ENCODE measurements at places on chromosomes 5 and 9.

DNA sequence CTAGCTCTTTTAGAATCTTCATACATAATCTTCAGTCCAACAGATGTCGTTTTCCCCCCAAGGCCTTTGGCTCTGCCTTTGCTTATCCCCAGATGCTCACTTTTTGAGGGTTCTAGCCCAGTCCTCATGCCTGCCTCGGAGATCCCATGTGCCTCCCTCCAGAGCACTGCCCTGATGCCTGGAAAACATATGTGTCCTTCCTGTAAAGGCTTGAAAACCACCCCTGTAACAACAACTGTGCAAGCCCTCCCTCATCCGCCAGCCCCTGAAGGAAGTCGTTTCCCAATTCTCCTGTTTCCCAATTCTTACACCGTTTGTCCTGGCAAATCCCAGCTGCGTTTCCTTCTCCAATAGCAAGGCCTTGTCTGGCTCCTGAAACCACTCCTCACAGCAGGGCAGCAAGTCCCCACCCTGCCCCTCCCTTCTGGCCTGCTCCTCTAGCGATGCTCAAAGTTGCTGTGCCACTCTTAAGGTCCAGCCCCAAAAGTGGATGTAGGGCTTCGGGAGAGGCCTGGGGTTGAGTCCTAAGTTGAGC lies 52.2 kb downstream of the SLC36A1 start:
- DNase-seq = no peak

- no peak for DNase-seq
Measured at GRCh38 chr9:37082214-37082765, 38.1 kb upstream of the ZCCHC7 start.

DNA sequence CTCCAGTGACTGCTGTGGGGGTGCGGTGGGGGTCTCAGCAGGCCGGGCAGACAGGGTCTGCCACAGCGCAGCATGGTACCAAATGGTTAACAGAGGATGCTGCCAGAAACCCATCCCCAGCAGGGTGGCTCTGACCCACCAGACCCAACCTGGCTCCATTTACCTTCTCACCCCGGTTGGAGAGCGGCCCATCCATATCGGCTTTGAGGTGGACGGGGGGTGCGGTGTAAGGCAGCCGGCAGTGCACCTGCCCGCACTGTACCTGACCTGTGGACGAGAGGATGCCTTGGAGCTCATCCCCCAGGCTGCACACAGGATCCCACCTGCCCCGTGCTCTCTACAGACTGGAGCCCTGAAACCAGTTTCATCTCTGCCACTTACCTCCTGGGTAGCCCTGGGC lies 19.3 kb downstream of the LHX6 start:
- no peak for DNase-seq

DNA sequence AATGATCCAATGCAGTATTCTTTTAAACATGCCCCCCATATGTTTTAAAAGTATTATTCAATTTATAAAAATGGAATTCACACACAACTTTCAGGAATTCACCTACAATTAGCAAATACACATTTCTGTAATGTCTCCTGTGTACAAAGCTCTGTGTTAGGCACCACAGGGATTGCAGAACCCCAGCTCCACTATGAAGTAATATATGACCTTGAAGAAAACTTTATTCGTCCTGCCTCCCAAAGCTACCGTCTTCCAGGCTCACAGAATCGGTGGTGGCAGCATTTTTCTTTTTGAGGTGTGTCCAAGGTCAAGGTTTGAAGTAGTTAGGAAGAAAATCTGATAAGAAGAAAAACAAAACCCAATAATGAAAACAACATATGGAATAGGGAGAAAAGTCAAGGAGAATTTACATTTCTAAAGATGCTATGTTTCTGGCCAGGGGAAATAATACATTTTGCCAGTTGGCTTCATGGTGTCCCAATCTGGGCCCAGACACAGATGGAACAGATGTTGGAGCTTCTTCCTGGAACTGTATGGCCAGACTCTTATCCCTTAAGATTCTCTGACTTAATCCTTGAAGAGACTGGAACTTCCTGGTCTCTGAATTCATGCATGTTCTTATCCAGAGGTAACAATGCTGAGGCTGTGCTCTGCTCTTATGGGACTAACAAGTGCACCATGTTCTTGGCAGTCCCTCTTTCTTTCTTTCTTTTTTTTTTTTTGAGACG lies 22.0 kb upstream of the LVRN start:
- no peak for DNase-seq

DNA sequence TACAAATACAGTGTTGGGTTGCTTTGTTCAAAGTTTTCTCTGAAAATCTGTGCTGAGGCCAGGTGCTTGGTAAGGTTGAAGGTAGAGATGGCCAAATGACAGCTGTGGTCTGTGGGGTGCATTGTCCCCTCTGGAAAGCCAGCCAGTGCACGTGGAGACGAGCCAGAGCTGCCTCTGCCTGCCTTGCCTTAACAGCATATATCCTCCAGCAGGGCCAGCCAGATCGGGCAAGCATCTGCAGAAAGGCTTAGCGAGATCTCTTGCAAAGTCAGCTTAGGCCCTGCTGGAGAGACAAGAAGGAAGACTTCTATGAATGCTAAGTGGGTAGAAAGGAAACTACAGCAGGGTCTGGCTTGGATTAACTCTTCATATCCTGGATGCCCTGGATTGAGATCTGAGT lies 49.5 kb downstream of the GRIA1 start:
- no peak for DNase-seq

DNA sequence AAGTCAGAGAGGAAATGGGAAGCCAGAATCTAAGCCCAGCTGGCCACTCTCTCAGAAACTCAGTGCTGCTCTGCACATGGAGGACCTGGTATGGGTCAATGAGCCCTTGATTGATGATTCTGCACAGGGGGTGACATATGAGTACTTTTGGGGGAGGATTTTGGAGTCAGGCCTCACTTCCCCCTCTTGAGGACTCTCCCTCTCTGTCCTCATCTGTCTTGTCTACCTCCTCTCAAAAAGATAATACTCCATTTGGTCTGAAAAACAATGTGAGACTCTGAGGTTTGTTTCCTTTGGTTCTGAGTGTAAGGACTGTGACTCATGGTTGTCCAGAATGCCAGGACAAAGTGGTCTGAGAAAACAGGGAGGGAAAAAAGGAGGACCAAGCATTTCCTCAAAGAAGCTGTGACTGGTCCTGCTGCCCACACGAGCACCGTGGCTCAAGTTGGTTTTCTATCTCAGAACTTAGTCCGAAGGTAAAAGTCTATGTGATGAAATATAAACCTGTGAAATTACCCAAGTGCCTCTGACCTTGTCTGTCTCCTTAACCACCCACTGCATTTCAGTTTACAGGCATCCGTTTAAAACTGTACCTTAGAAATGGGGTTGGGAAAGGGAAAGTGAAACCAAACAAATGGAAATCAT lies 11.1 kb downstream of the TTC39B start:
- DNase-seq = peak; percentile 17

DNA sequence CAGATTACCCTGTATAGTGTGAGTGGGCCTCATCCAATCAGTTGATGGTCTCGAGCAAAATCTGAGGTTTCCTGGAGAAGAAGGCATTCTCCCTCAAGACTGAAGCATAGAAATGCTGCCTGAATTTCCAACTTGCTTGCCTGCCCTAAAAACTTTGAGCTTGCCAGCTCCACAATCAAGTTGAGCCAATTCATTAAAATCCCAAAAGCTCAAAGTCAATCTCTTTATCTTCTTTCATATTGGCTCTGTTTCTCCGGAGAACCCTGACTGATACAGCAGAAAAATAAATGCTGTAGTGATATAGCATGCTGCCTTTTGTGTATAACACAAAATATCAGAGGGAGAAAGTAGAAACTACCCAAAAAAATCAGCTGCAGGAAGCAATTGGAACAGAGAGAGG lies 72.5 kb upstream of the NMUR2 start:
- no peak for DNase-seq

DNA sequence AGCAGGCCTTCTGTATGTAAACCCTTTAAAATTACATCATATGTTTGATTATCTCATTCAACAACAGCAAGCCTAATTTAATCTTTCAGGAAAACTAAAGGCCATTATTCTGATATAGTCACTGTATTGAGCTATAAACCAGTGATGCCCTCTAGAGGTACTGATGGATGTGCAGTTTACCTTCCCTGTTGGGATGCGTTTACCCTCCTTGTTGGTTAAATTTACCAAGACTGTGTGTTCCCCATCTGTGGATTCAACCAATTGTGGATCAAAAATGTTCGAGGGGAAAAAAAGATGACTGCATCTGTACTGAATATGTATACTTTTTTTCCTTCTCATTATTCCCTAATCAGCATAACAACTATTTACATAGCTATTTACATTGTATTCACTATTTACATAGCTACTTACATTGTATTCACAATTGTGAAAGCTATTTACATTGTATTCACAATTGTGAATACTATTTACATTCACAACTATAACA lies 3.7 kb upstream of the BAAT start:
- DNase-seq = no peak

GRCh38 chr5:72234265-72234700 lies 85.8 kb downstream of the MRPS27 start:
- DNase-seq = peak; percentile 44

GRCh38 chr5:74500110-74500917 lies 140.2 kb downstream of the ENC1 start:
- DNase-seq = no peak

GRCh38 chr9:108213511-108213910 lies 642.3 kb downstream of the ACTL7B start:
- no peak for DNase-seq

DNA sequence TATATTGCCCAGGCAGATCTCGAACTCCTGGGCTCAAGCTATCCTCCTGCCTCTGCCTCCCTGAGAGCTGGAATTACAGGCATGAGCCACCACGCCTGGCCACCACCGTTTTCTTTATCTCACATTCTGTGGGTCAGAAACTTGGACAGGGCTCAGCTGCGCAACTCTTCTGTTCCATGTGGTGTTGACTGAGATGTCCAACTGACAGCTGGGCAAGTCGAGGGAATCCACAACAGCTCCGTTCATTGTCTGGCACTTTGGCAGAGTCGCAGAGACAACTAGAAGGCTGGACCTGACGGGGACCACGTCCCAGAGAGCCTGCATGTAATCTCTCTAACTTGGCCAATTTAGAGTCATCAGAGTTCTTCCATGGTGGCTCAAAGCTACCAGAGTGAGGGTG lies 36.2 kb upstream of the AOPEP start:
- DNase-seq = no peak

- DNase-seq = no peak
Measured at GRCh38 chr5:176178789-176179188, 59.4 kb upstream of the SIMC1 start.

DNA sequence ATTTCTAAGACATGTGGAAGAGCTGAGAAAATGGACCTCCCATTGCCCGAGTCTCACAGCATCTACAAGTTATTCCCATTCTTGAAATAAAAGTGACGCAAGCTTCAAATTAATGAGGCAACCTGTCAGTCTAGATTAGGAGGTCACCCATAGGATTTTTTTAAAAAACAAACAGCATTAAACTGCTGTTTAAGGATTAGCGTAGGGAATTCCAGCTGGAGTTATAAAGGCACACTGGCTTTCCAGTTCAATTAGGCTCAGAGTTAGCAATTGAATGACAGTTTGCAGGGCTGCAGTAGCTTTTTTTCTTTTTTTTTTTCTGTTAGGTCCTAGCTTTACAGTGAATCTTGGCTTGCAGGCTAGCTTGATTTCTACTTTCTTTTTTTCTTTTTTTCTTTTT lies 16.2 kb downstream of the PRKACG start:
- no peak for DNase-seq

GRCh38 chr5:45509371-45509770 lies 186.8 kb downstream of the HCN1 start:
- DNase-seq = no peak

- no peak for DNase-seq
Measured at GRCh38 chr5:137392261-137392660, 106.9 kb downstream of the SPOCK1 start.

- no peak for DNase-seq
Measured at GRCh38 chr5:95029569-95030366, 255.1 kb downstream of the MCTP1 start.

- peak; percentile 68 for DNase-seq
Measured at GRCh38 chr5:137146402-137146890, 352.7 kb downstream of the SPOCK1 start.

- no peak for DNase-seq
Measured at GRCh38 chr5:21810737-21811316, 1042.3 kb downstream of the CDH12 start.

DNA sequence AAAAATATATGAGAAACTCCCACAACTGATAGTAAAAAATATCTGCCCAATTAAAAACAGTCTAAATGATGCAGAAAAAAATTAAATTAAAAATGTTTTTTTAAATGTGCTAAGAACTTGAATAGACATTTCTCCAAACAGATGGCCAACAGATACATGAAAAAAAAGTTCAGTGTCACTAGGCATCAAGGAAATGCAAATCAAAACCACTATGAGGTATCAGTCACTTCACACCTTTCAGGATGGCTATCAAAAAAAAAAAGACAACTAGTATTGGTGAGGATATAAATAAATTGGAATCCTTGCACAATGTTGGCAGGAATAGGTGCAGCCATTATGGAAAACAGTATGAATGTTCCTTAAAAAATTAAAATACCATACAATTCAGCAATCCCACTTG lies 16.6 kb downstream of the ZNF131 start:
- no peak for DNase-seq

DNA sequence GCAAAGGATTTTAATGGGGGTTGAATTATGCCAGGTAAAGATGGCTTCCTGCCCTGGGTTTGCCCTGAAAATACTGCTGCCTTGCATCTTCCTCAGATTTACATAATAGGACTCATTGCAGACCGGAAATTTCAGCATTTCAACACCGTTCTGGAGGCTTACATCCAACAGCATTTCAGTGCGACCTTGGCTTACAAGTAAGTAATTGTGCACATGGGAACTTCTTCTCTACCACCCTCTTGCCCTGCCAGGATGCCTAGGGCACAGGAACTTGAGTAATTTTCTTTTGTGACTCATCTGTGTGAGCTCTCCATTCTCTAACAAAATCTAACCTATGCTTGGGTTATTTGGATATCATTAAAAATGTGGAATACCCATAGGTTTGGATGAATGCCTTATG lies 80.2 kb downstream of the DOCK2 start:
- no peak for DNase-seq

DNA sequence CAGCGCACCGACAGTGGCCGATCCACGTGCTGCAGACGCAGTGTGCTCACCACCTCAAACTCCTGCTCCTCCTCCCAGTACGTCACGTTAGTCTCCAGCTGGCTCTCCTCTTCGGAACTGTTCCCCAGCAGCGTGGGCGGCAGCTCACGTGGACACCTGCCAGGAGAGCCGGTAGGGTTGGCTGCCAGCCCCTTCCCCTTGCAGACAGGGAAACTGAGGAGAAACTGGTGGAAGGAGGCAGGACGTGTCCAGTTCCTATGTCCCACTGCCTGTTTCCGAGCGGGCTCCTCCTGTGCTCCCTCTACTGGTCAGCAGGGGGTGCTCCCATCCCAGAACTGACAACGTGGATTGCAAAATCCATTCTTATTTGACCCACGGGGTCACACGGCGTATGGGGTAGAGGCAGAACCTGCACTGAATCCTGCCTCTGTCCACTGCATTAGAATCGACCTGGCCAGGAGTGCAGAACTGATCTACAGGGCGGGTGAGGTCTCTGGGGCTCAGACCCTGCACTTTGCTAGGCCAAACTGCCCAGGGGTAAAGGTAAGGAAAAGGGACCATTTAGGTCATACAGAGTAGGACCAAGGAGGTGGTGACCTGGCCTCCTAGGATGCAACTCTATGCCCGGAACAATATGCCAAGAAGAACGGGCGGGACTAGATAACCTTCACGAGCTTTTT lies 25.7 kb downstream of the PDGFRB start:
- peak; percentile 75 for DNase-seq
